ENCODE measurements at places on chromosomes 1 and 21.
A peak's percentile ranks its signal among the peaks of the same experiment; 100 is the strongest.

GRCh38 chr1:3530926-3531818, 76.7 kb downstream of the ARHGEF16 start:
- peak; percentile 80 for DNase-seq

DNA sequence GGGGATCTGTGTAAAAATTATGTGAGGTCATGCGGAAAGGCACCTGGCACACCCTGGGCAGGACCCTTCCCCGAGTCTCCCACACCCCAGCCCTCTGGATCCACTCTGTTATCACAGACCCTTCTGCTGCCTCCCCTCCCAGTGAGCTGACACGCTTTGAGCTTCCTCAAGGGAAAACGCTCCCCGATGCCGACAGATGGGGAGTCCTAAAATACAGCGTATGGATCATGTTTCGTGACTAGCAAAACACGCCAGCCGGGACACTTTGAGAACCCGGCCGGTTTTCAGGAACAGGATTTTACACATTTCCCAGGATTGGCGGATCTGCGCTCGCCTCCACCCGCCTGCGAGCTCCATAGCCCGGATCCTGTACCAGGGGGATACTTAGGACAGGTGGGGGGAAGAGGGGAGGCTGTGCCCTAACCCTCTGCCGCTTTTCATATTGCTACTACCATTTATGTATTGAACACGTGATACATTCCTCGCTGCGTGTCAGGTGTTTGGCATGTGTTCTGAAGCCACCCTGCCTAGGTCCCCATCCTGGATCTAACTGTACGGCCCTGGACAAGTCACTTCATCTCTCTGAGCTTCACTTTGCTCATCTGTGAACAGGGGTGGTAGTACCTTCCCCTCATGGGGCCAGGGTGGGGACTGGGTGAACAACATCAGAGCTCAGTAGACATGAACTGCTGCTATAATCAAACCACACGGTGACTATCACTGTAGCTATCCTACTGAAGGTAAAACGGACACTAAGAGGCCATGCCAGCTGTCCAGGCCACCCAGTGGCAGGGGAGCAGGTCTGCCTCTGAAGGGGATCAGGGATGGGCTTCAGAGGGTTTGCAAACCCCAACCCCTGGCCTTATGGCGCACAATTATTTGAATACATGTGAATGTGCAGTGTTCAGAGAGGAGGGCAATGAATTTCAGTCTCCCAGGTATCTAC, 63.2 kb downstream of the SSBP3 start:
- no peak for DNase-seq

DNA sequence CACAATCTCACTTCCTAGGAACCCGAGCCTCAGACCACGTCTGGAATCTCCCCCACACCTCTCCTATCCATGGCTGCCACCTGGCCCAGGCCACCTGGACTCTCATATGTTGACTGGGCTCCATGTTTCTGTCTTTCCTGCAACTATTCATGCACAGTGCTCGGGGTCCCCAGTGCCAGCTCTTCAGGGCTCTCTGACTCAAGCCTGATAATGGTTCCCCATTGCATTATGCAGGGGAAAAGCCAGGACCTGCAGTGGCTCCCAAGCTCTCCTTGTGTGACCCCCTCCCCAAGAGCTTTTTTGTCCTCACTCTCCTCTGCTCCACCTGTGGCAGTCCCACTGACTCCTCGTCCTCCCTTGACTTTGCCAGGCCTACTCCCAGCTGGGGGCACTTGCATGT, 417.6 kb downstream of the NPHP4 start:
- DNase-seq, result no peak

DNA sequence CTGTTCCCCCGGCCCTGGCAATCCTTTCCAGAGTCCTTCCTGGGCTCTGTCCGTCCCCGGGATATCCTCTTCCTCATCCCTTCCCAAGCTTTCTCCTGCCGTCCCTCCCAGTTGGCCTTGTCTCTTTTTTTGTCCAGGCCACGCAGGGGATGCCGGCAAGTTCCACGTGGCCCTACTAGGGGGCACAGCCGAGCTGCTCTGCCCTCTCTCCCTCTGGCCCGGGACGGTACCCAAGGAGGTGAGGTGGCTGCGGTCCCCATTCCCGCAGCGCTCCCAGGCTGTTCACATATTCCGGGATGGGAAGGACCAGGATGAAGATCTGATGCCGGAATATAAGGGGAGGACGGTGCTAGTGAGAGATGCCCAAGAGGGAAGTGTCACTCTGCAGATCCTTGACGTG, 13.4 kb upstream of the SVBP start:
- no peak for DNase-seq

GRCh38 chr1:227214207-227214606, 104.1 kb downstream of the CDC42BPA start:
- no peak for DNase-seq

GRCh38 chr1:221708076-221708571, 33.8 kb downstream of the DUSP10 start:
- DNase-seq, result no peak

DNA sequence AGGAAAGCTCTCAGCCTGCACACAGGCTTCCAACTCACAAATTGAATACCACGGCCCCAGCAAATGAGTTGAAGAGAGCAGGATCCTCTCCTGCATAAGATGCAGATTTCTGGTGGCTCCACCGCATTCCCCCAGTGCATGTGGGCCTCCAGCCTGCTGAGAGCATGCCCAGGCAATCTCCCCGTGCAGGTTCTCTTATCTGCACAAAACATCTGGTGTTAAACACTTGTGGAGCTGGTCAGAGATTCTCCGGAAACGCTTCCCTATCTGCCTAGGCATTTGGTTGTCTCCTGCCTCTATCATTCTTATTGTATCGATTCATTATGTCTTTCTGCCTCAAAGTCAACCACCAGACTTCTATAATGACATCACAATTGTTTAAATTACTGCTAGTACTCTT, 1349.0 kb upstream of the B3GALT2 start:
- peak; percentile 27 for DNase-seq

DNA sequence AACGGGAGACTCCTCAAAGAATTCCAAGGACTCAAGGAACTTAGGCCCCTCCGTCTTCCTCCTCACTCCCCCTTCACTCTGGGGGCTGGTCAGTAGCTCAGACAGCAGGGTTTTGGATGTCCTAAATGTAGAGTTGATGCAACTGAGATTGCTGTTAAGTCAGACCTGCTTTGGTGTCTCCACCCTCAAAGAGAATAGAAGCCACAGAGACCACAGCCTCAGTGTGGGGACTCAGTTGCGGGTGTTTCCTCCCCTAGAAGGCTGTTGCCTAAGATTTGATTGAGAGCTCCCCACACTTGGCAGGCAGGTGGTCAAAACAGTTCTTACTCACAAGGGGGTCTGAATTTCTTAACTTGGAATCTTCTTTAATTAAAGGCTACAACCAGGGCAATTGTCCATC, 7.6 kb downstream of the MAN1C1 start:
- DNase-seq, result no peak

GRCh38 chr1:66598670-66599069, 64.7 kb downstream of the SGIP1 start:
- DNase-seq, result peak; percentile 92

- DNase-seq, result peak; percentile 88
These were observed 94.7 kb downstream of the ATP1B1 start for GRCh38 chr1:169201084-169201619.

- no peak for DNase-seq
These were observed 16.0 kb downstream of the RBBP4 start for GRCh38 chr1:32666901-32667566.

- peak; percentile 3 for DNase-seq
These were observed 374.0 kb downstream of the NEGR1 start for GRCh38 chr1:71908303-71908702.

DNA sequence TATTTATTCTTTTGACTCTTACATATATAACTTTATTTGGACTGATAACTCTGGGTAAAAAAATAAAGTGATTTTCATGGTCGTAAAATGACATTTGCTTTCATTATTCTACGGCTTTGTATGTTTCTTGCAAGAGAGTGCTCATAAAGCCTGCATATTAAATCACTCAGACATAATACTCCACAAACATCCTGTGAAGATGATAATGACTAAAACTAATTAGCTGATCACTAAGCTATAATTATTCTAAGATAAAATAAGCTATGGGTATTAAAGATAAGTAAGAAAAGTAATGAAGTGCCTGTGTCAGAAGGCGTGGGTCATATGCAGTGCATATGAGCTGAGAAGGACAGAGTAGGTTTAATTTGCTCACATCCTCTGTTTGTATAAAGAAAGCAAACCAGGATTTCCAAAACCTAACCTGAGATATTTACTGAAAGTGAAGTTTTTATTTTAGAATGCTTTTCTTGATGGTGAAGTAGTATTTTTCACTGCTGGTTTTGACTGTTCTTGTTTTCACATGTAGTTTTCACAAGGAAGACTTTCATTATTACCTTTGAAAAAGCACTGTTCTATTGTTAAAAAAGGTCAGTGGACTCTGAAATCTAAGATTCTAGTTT, 278.8 kb downstream of the AMY1C start:
- no peak for DNase-seq

- DNase-seq, result no peak
These were observed 19.9 kb downstream of the PLA2G4A start for GRCh38 chr1:186848509-186849130.

- no peak for DNase-seq
These were observed 342.6 kb upstream of the PKN2 start for GRCh38 chr1:88341447-88341846.

DNA sequence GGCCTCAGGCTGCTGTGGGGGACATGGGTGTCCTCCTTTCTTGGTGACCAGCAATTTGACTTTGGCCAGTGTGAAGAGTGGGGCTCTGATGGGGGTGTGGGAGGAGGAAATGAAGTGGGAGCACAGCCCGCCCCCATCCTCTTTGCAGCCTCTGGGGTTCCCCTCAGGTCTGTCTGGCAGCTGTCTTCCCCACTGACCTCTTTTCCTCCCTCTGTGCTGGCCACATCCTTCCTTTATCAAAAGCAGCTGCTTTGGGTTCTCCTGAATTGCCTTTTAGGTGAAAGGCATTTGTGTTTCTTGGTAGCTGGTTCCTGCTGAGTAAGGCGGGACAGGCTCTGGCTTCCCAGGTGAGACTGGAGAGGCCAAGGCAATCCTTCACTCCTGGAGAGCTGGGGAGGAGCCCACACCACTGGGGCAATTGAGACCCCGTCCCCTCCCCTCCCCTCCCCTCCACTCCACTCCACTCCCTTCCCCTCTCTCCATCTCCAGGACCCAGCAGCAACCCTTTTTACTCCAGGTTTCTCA, 24.9 kb downstream of the PCAT6 start:
- DNase-seq, result no peak

GRCh38 chr1:157600236-157600635, 2.4 kb upstream of the FCRL4 start:
- peak; percentile 3 for DNase-seq

DNA sequence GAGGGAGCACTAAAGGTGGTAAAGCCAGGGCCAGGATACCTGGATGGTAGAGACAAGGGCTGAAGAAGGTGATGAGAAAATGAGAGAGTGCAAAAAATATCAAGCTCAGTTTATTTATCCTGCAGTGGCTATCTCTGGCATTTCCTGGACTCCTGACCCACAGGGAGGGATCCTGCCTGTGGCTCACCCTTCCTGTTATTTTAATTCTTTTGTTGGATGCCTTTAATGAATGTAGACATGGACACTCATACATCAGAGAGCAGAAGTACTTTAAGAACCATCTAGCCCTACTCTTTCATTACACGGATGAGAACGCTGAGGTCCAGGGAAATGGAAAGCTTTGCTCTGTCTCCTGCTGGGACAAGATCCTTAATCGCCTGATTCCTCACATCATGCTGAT, 20.6 kb downstream of the JUN start:
- DNase-seq, result peak; percentile 82
